Purkinje cell (primary cell): ENCODE measurements at places on chromosomes 16 and 17. TPM values are rescaled to one million over a fixed set of nuclear protein-coding genes. Genes with fewer than 3 reads are reported as not detected.

Gene PRSS21
- not detected in 2 replicates for polyA plus RNA-seq

Gene PABPN1L
- not detected in 2 replicates for polyA plus RNA-seq

Gene PPY
- polyA plus RNA-seq: not detected in 2 replicates

Gene SMIM5
- polyA plus RNA-seq: not detected in 2 replicates

Gene IRX5
- 1.2 TPM in 2 replicates for polyA plus RNA-seq
